ENCODE measurements at places on chromosomes 2 and 18. TPM values are rescaled to one million over a fixed set of nuclear protein-coding genes. Genes with fewer than 3 reads are reported as not detected.

DNA sequence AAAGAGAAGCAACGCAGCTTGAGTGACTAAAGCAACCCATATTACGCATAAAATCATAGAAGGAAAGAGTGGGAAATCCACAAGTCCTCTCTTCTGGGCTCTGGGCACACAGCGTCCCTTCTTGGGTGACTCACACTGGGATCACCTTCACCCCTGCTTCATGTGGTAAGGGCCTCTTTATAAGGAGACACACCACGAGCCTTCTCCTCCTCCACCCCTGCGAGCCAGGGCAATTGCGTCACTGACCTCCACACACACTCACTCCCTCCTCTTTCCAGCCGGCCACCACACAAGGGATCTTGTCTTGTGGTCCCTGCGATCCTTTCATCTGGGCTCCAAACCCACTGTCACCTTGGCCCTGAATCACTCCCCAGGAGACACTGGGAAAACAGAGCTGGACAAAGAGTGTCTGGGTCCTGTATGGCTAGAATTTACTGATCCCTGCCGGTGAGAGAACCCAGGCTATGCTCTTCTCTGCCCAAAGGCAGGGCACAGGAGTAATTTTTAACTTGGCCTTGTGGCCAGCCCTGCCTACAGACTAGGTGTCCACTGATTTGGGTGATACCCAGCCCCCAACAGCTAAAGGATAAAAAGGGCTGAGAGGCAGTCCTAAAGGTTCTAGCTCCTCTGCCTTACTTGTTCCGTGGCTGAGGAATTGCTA is 35.3 kb downstream of the NHEJ1 start:
- no peak for DNase-seq

- DNase-seq = no peak
Measured at GRCh38 chr2:11750422-11750821, 4.0 kb downstream of the LPIN1 start.

NEUROD1 gene
- polyA plus RNA-seq = not detected

- DNase-seq = no peak
Measured at GRCh38 chr18:5137261-5137660, 59.8 kb downstream of the AKAIN1 start.

- no peak for DNase-seq
Measured at GRCh38 chr2:165898381-165898780, 55.2 kb downstream of the TTC21B start.

CKAP2L gene
- polyA plus RNA-seq = 12.5 TPM

GRCh38 chr2:138699421-138699820 is 80.8 kb downstream of the NXPH2 start:
- no peak for DNase-seq

RPL37A gene
- polyA plus RNA-seq = 2,178 TPM

DNA sequence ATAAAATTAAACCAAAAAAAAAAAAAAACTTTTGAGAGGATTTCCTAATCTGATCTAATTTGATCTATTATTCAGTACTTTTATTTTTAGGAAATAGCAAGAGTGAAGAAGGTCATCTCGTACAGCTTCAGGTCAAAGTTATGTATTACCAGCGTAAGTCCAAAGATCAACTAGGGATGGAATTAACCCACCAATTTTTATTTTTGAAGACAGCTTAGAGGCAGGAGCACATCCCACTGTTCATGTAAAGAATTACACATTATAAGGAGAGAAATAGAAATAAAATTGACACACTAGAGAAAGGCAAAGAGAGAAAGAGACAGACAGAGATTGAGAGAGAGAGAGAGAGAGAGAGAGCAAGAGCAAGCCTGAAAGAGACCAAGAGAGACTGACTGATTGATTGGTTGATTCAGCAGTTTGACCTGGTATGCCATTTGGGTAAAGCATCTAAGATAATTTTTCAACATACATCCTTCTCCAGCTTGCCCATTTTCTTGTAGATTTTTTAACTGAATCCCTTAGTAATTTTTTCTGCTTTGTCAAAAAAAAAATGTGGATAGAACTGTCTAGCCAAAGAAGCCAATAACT is 25.1 kb downstream of the DOCK10 start:
- no peak for DNase-seq

DNA sequence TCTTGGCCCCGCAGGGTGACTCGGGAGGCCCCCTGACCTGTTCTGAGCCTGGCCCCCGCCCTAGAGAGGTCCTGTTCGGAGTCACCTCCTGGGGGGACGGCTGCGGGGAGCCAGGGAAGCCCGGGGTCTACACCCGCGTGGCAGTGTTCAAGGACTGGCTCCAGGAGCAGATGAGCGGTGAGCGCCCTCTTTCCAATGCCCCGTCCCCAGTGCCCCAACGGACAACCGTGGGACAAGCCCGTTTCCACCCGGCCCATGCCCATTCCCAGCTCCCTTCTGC is 2.6 kb upstream of the CHRND start:
- no peak for DNase-seq

DNA sequence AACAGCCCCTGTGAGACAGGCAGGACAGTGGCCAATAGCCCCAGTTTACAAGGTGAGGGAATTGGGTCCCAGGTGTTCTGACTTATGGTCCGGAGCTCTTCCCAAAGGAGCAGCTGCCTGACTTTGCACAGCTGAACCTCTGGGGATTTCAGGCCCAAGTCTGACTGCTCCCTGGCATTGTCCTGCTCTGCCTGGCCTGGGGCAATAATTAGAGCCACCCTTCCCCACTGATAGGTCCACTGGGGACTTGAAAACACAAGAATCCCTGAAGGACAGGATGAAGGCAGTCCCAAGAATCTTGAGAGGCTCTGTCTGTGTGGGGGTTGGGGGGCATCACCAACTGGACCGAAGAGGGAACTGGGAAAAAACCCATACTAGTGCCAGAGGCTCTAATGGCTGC is 3.7 kb upstream of the FEV start:
- no peak for DNase-seq

- no peak for DNase-seq
Measured at GRCh38 chr18:75123113-75123512, 85.8 kb downstream of the PTGR3 start.
